ENCODE measurements at places on chromosomes 7 and 10.
A peak's percentile ranks its signal among the peaks of the same experiment; 100 is the strongest.

GRCh38 chr7:82389876-82390275 is 53.7 kb downstream of the CACNA2D1 start:
- DNase-seq, result no peak

- DNase-seq, result no peak
Observed at GRCh38 chr10:95306851-95307250, 16.0 kb upstream of the PDLIM1 start.

- no peak for DNase-seq
Observed at GRCh38 chr7:89731751-89732445, 422.4 kb upstream of the STEAP1 start.

DNA sequence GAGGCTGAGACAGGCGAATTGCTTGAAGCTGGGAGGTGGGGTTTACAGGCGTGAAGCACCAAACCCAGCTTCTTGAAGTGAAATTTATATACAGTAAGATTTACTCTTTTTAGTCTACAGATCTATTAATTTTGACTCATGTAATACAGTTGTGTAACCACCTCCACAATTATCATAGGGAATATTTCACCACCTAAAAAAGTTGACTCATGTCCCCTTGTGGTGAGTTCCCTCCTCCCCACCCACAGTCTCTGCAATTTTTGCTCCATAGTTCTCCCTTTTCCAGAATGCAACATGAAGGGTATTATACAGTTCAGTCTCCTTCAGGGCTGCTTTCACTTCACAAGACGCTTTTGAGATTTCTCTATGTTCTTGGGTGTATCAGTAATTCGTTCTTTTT is 156.8 kb downstream of the FAM107B start:
- DNase-seq, result no peak

DNA sequence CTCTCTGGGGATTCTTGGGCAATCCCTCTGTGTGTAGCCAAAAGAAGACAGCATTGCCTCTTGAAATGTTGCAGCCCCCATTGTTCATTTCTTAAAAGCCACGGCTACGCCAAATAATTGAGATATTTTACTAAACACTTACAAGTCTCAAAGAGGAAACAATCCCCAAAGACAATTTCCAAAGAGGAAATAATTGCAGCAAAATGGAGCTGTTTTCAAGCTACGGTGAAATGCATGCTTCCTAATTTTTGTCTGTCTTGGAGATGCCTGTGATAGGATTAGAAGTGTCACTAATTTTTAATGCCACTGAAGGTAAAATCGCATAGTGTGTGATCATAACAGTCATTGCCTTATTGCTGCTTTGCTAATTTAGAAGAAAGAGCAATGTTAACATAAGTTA is 72.9 kb upstream of the NAMPT start:
- no peak for DNase-seq

DNA sequence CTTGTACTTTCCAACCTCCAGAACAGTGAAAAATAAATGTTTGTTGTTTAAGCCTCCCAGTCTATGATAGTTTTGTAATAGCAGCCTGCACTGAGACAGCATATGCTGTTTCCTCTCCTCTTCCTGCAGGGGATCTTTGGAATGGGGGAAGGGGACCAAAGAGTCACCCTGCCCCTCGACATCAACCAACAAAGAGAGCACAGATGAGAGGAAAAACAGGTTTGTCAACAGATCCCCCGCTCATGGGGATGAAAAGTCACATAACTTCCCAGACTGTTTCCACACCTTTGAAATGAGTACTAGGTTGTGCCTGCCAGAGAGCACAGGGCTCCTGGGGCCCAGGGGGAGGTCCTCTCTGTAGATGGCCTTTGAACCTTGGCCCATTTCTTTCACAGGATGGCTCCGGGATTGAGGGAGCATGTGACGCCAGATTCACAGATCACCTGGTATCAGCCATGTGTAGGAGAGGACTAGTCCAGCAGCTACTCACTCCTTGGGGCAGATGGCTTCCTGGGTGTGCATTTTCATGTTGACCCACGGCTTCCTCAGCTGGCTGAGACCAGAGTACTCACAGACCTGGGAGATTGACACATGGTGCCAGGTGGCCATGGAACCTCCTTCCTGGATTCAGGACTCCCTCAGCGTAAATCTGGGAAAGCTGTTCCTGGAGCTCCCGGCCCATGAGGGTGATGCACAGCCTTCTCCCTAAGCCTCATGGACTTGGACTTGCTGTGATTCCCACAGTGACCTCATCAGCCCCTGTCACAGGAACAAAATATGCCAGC is 125.6 kb downstream of the CXCL12 start:
- no peak for DNase-seq

- no peak for DNase-seq
Observed at GRCh38 chr10:103763374-103764202, 91.8 kb downstream of the SH3PXD2A start.

DNA sequence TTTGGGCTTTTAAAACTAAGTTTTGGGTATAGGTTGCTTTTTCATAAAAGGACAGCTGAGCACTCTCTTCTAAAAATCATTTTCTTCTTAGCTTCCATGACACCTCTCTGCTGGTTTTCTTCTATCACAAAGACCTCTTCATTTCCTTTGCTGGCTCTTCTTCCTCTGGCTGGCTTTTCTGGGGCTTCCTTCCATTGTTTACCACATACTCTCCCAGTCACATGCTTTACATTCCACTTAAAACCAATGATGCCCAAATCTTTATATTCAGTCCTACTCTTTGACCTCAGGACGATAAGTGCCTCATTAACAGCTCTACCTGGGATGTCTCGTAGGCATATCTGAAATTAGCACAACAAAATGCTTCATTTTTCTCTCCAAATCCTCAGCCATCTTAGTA is 26.8 kb downstream of the FAM133B start:
- DNase-seq, result no peak

DNA sequence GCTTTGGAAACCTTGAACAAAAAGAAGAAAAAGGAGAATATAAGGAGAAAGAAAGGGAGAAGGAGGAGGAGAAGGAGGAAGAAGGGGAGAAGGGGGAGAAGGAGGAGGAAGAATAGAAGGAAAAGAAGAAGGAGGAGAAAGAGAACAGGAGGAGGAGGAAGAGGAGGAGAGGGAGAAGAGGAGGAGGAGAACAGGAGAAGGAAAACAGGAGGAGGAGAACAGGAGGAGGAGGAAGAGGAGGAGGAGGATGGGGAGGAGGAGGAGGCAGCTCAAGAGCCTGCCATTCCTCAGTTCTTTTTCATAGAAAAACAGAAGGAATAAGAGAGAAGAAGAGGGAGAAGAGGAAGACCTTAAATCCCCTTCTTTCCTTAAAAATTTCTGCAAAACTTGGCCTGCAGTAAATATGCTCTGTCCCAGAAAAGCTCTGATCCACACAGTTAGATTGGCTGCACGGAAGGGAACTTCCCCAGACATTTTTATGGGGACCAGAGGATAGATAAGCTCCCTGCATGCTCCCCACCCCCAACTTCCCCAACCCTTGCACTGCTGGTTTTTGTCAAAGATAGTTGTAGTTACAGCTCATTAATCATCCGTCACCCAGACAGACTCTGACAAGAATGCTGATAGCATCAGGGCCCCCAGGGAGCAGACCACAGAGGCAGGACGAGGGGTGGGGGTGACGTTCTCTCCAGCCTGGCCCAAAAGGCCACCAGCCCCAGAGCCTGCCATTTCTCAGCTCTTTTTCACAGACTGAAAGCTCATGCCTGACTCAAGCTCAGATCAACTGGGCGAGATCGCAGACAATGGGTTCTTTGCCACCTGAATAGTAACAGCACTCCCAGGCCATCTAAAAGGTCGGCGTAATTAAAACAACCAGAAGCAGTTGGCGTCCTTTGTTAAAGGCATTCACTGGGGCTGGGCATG is 34.5 kb upstream of the LYZL1 start:
- peak; percentile 61 for DNase-seq

- no peak for DNase-seq
Observed at GRCh38 chr7:116738378-116738777, 66.4 kb downstream of the MET start.
